ENCODE measurements at places on chromosomes 16 and 17. TPM values are rescaled to one million over a fixed set of nuclear protein-coding genes. Genes with fewer than 3 reads are reported as not detected.

CDC6 gene
- 37.8 TPM for total RNA-seq

FNDC8 gene
- total RNA-seq, result not detected

VWA3A gene
- total RNA-seq, result 0.73 TPM

SLC6A2 gene
- 0.50 TPM for total RNA-seq

CDRT15 gene
- not detected for total RNA-seq

TBC1D28 gene
- total RNA-seq, result not detected

ENPP7 gene
- total RNA-seq, result not detected
